Epithelial cell of proximal tubule (primary cell): ENCODE measurements at places on chromosomes 6 and 20.

GRCh38 chr20:61162451-61162850 is 89.6 kb upstream of the CDH4 start:
- DNase-seq: no peak

DNA sequence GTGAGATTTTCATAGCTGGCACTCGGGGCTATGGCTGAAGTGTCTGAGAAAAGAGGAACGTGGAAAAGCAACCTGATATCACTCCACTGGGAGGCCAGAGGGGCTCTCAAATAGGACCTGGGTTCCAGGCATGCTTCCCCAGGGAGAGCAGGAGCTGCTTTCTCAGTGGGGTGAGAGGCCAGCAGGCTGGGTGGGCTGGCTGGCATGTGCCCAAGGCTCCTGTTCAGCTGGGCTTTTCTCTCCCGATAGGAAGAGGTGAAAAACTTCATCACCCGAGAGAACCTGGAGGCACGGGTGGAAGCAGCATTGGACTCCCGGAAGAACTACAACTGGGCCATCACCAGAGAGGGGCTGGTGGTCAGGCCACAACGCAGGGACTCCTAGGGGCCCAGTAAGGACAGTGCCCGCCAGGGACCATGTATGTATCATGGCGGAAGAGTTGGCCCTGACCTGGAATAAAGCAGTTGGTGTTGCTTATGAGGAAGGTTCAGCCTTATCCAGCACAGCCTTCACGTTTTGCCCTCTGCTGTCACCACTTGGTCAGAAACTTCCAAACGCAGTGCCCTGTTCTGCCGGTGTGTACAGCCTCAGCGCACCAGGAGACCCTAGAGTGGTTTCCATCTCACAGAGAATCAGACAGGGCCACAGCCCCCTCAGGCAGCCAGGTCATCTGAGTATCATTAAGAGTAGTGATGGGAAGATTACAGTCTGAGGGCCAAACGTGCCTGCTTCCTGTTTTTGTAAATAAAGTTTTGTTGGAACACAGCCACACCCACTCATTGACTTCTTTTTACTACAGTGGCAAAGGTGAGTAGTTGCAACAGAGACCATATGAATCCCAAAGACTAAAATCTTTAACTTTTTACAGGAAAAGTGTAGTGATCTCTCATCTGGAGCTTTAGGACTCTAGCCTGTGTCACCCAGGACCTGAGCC is 1.9 kb downstream of the MRPS26 start:
- no peak for DNase-seq

- no peak for DNase-seq
Observed at GRCh38 chr6:75188221-75188925, 17.5 kb downstream of the COL12A1 start.

GRCh38 chr6:10140136-10140535 is 274.7 kb downstream of the TFAP2A start:
- DNase-seq: no peak

GRCh38 chr20:17653835-17654648 is 28.0 kb downstream of the RRBP1 start:
- no peak for DNase-seq

DNA sequence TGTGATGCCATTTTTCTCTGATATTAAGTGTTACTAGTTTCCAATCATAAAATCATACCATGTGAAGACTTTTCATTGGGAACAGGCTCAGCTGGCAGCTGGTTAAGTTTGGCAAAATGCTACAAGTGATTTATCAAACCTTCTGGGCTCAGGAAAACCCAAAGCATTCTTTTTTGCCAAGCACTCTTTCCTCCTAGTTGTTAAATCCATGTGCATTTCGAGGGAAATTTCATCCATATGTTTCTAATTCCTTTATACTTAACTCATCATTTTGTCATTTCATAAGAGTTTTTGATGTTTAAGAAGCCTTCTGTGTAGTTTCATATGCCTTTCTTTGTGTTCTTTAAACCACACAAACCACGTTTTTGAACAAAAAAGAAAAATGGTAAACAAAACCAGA is 217.6 kb upstream of the PDE10A start:
- no peak for DNase-seq

GRCh38 chr20:2816583-2817340 is 598 bp downstream of the TMEM239 start:
- no peak for DNase-seq

GRCh38 chr6:53066077-53066417 is 843 bp downstream of the FBXO9 start:
- DNase-seq: no peak

- DNase-seq: no peak
Observed at GRCh38 chr20:5073660-5074231, 46.0 kb downstream of the PCNA start.

GRCh38 chr6:119479860-119480655 is 130.5 kb upstream of the MAN1A1 start:
- peak; percentile 12 for DNase-seq

- DNase-seq: no peak
Observed at GRCh38 chr6:157381631-157382621, 936 bp downstream of the ZDHHC14 start.

DNA sequence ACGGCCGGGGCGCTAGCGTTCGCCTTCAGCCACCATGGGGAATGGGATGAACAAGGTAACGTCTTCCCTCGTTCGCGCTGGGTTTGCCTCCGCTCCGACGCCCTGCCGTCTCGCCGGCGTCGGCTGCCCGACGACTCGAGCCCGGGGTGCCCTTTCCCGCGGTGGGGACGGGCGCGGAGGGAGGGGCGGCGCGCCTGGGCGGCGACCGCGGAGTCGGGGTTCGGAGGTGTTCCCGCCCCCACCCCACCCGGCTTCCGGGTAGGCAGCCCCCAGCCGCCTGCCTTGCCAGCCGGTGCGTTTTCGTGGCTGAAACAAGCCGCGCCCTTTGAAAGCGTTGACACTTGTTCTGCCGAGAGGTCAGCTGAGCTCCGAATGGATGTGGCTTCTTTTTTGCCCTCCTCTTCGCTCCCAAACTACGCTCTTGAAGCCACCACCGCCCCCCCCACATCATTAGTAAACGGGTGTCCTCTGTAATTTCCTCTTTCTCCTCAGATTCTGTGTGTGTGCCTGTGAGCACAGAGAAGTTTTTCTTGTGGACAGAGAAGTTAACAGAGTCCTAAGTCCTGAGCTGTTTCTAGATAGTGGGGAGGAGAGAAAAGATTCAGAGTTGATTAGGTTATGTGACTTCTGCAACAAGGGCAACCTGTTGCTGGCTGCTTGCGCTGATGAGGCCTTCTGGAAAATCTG is 362 bp downstream of the DUSP22 start:
- DNase-seq: peak; percentile 18

DNA sequence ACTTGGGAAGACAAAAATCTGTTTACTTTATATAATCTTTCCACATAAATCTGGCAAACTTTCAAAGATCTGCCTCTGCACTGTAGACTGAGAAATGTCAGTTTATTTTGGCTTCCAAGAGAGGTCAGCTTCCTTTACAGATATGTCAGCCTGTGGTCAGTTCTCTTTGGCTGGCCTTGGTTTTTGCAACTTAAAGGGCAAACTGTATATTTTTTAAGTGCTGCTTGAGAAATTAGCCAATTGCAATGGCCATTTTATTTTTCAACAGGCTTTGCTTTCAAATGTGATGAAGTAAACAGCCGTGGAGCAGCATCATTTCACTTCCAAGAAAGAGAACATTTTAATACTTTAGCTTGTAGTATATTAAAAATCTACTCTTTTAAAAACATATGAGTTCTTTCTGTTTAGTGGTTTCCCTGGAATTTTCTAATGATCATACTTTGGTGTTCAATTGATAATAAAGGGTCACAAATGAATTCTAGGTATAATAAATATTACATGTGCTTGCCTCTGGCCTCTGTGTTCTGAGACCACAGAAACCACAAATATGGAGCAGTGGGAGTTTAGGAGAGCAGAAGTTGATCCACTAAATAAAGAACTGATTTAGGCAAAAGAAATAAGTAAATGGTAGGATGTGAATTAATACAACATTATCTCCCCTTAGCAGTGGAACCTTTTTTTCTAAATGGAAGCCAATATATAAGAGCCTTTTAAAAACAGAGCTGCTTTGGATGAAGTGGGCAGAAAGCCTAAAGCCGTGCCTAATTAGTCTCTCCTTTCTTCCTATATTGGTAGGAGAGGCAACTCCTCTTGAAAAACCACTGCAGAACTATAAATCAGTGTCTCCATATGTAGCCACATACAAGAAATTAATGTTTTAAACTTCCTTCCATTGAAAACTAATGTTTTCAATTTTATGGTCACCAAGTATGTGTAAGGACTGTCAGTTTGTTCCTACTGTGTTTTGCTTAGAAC is 16.2 kb downstream of the ADGRB3 start:
- no peak for DNase-seq

- DNase-seq: peak; percentile 58
Observed at GRCh38 chr20:50534567-50534966, 24.4 kb downstream of the PTPN1 start.

- DNase-seq: peak; percentile 93
Observed at GRCh38 chr20:13009682-13010406, 1.1 kb downstream of the SPTLC3 start.

GRCh38 chr20:62280303-62280702 is 22.5 kb upstream of the ADRM1 start:
- DNase-seq: no peak

DNA sequence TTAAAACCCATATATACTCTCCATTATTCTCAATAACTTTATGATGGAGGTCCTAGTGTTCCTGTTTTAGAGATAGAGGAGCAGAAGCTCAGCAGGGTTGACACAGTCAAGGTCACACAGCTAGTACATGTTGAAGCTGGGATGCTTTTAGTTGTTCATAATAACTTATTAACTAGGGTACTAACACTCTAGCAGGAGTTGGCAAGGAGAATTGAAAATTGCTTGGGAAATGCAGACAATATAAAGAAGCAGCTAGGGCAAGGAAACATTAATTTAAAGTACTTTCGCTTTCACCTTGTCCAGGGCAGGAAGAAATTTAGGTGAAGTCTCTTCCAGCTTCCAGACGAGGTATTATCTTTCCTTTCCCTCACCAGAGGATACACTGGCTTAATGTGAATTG is 133.7 kb downstream of the RCAN2 start:
- DNase-seq: no peak

DNA sequence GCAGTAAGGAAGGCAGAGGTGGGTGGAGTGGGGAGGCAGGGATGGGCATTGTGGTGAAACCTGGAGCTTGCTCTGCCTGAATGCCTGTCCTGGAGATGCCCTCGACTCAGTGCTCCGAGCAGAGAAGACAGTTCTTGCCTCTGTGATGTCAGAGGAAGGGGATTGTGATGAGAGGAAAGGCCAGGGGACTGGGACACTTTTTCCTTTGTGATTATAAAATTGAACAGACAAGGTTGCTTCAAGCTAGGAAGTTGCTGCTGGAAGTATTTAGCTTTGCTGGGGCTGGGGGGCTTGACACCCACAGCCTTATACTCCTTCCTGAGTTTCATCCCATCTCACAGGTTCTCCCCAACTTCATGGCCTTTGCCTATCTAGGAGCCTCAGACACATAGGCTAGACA is at the start of gene SIRPD:
Gene SIRPD (minus strand): TSS at position 101 of the 400 bp plus-strand sequence. CDS start 52 bp downstream, at position 49.
- no peak for DNase-seq

- DNase-seq: peak; percentile 54
Observed at GRCh38 chr6:16130932-16131387, 2.1 kb downstream of the MYLIP start.

- DNase-seq: no peak
Observed at GRCh38 chr20:36827541-36828279, 48.2 kb upstream of the TLDC2 start.
